NCI-H345 (cell line): ENCODE measurements at places on chromosomes 4 and X.

- DNase-seq, result no peak
Observed at GRCh38 chr4:120769227-120769626, 153.3 kb downstream of the PRDM5 start.

- DNase-seq, result no peak
Observed at GRCh38 chr4:2076908-2077536, 17.9 kb downstream of the NAT8L start.

- DNase-seq, result no peak
Observed at GRCh38 chr4:189185810-189186432, 754.8 kb upstream of the FRG1 start.

GRCh38 chr4:138200236-138200590, 41.9 kb downstream of the SLC7A11 start:
- no peak for DNase-seq

GRCh38 chr4:86521373-86521969, 72.6 kb upstream of the PTPN13 start:
- DNase-seq, result no peak

- no peak for DNase-seq
Observed at GRCh38 chrX:29941287-29941686, 274.1 kb upstream of the MAGEB2 start.

DNA sequence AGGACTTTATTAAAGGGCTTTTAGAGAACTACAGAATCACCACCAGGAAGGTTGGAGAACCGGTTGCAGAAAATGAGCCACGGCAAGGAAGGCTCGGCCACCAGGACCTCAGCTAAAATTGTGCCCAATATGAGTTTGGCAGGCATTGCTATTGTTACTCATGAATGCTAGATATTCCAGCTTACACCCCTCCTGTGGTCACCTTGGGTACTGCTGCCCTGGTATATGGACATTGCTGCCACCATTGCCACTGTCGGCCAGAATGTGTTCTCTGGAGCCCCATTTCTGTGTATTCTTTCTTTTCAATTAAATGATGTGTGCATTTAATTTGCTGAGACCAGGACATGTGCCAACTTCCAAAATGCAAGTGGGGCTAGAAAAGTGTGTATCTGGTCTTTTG, 626.7 kb upstream of the BOD1L1 start:
- no peak for DNase-seq

- DNase-seq, result no peak
Observed at GRCh38 chr4:141348573-141348972, 127.9 kb downstream of the ZNF330 start.

DNA sequence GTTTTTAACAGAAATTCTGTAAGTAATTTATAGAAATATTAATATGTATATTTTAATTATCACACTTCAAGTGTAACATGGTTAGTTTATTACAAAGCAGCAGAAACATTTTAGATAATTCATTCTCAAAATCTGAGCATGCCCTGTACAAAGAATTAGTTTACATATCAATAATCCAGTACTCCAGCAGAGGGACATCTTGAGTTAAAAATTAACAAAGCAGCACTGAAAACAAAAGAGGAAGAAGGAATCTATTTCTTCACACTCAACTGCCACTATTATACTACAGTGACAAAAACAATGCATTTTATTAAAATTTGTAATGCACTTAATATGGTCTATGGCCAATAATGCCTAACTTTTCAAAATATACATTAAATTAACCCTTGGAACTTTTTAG, 179.1 kb upstream of the KLHL4 start:
- DNase-seq, result no peak

DNA sequence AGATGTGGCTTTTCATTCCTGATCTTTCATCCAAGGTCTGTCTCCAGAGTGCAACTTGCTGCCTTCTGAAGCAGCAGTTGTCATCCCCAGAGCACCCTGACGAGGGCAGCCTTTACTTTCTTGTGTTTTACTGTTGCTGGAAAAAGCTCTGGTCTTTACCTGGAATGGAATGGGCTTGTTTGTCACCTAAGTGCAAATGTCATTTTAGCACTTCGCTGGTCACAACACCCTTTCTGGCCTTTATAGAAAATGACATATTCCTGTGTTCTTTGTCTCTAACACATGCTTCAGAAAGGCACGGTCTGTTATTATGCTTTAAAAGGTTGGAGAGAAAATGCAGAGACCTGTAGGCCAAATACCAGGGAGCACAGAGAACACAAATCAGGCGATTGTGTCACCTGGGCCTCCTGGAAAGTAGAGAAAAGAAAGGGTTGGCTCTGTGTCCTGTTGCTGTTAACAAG, 332.7 kb upstream of the IGFBP7 start:
- DNase-seq, result peak; percentile 40

GRCh38 chrX:39397561-39398199, 596.4 kb downstream of the MID1IP1 start:
- DNase-seq, result peak; percentile 61

- no peak for DNase-seq
Observed at GRCh38 chr4:53602390-53602789, 11.1 kb upstream of the LNX1 start.

- no peak for DNase-seq
Observed at GRCh38 chr4:41799126-41799525, 50.6 kb upstream of the PHOX2B start.

GRCh38 chr4:182000077-182000476, 243.1 kb upstream of the TENM3 start:
- no peak for DNase-seq

DNA sequence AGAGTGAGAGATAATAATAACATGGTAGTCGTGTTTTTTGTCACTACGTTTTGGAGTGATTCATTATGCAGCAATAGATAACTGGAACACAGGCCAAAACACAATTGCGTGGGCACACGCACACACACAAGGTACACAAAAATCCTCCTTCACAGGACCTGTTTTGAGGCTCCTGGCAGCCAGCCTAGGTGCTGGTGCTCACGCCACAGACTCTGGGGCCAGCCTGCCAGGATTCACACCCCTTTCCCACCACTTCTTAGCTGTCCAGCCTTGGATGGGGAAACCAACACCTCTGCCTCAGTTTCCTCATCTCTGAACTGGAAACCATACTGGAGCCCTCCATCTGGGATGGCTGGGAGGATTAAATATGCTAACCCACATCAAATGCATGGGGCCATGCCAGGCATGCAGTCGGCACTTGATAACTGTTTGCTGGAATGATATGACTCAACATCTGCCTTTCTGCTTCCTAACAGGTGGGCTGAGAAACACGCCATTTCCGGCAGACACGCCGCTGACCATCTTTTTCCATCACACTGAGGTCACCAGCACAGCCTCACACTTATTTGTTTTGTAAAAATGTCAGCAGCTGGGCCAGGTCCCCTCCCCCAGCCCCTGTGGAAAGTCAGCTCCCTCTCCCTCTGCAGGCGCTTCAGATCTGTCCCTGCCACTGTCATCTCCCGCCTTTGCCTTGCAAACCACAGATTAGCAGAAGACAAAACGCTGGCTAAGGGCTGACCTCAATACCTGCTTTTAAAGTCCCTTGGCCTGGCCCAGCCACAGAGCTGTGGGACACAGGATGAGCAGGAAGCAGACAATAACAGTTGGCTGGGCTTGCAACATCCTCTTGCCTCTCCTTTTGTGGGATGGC, 237.5 kb downstream of the BCOR start:
- no peak for DNase-seq

GRCh38 chr4:153817466-153817865, 28.6 kb upstream of the SFRP2 start:
- no peak for DNase-seq

DNA sequence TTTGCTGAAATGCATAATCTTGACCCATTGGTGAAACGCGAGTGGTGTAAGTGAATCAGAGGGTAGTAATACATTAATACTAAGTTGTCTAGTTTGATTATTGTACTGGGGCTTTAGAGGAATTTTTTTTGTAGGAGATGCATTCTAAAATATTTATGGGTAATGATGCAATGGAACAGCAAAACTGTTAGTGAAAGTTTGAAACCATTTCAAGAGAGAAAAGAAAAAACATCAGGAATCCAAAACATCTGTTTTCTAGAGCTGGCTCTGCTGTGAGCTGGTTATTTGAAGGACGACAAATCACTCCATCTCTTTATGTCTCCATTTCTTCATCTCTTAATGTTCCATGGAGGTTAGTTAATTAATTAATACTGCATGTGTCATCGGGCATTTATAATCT, 351.9 kb upstream of the FAT1 start:
- no peak for DNase-seq

GRCh38 chr4:139568206-139568955, 12.4 kb upstream of the SETD7 start:
- DNase-seq, result no peak

- no peak for DNase-seq
Observed at GRCh38 chr4:181566490-181566889, 676.7 kb upstream of the TENM3 start.

DNA sequence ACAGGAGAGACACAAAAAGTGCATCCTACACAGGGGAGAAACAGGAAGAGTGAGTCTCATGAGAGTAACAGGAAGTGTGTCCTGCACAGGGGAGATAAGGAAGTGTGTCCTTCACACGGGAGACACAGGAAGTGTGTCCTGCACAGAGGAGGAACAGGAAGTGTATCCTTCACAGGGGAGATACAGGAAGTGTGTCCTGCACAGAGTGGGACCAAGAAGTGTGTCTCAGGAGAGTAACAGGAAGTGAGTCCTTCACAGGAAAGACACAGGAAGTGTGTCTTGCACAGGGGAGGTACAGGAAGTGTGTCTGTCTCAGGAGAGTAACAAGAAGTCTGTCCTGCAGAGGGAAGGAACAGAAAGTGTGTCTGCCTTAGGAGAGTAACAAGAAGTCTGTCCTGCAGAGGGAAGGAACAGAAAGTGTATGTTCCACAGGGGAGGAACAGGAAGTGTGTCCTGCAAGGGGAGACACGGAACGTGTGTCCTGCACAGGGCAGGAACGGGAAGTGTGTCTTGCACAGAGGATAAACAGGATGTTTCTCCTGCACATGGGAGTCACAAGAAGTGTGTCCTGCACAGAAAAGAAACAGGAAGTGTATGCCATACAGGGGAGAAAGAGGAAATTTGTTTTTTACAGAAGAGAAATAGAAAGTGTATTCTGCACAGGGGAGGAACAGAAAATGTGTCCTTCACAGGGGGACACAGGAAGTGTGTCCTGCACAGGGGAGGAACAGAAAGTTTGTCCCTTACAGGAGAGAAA, 102.0 kb downstream of the ARSF start:
- DNase-seq, result no peak

- DNase-seq, result no peak
Observed at GRCh38 chr4:121330180-121330665, 50.6 kb downstream of the QRFPR start.

DNA sequence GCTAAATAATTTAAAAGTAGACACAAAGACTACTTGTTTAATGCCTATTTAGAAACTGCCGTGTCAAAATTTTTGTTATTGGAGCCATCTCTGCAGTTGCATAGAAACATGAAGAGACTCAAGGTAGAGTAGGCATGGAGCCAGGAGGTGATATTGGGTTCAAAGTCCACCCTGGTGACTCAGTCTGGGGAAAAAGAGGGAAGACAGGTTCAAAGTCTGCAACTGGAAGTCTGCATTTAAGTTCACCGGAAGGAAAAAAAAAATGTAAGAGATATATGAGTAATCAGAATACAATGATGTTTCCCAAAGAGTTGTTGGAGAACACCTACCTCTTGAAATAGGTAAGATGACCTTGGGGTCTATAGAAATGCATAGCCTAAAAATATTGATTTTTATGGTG, 67.4 kb upstream of the QRFPR start:
- no peak for DNase-seq

DNA sequence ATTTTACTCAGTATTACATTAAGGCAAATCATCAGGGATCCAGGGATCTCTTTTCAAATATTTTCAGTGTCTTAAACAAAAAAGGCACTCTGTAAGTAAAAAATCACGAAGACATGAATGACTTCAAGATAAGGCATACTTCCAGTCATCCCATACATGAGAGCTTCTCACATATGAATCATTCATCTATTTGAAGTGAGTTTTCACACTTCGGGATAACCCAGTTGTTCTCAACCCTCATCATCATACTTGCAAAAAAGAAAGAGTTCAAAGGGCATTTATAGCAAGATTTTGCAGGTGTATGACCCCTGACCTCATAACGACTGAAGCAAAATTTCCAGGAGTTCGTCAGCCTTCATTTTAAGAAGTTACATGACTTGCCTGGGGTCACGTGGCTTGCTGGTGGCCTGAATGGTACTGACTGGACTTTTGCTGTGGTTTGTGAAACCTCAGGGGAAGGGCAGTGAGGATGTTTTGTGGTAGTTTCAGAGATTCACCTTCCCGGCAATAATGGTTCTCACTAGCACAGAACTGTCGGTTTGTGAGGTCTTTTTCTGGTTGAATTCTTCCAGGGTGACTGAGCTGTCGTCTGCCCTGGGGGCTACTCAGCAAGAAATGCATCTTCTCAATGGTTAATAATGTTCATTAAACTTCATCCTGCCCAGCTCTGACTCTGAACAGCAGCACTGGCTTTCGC, 115.8 kb upstream of the SHISA3 start:
- no peak for DNase-seq

DNA sequence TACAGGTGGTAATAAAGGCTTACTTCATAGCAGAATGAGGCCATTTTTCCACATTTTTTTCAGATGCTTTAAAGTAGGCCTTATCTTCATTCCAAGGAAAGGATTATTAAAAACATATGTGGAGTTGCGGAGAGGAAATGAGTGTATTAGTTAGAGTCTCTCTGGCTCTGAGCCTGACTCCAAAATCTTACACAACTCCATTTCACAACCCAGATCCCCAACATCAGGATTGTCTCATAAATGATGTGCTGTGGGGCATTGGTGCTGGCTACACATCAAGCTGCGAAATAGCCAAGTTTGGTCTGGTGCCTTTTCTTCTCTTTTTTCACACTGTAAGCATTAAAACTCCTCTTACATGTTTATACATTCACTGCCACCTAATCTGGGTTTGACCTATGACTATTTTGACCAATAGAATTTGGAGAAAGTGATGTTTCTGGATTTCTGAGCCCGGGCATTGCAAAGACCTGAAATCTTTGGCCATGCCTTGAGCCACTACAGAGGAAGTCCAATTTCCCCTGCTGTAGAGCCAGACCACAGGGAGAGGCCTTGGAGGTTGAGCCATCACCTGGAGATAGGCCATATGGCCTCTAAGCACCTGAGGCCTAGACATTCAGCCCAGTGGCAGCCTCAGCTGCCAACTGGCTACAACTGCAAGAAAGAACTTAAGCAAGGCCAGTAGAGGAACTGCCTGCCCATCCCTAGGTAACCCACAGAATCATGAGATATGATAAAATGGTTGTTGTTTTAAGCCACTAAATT, 16.7 kb upstream of the SOD3 start:
- no peak for DNase-seq

DNA sequence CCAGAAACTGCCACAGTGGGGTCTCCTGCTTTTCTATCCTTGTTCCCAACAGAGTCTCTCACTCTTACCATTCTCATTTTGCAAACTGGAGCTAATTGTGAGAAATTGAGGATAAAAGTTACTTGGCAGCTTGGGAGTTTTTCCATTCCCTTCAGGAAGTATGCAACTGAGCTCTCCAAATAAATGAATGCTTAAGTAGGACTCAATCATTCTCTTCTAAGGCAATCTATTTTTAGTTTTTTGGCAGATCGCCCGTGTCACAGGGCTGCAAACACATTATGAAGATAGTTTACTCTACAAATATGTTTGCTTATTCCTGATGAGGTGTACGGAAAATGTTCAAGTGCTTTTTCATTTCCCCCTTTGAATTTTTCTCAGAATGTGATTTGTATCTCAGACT, 5.3 kb downstream of the ASB11 start:
- DNase-seq, result peak; percentile 84

GRCh38 chr4:25154594-25155265, 5.5 kb downstream of the SEPSECS start:
- DNase-seq, result no peak

GRCh38 chr4:173520921-173521466, 9.0 kb downstream of the HAND2 start:
- DNase-seq, result no peak

- no peak for DNase-seq
Observed at GRCh38 chr4:87527431-87528220, 1.6 kb downstream of the SPARCL1 start.

GRCh38 chr4:148007314-148007760, 275.4 kb downstream of the ARHGAP10 start:
- DNase-seq, result no peak
